ENCODE measurements at places on chromosomes 11 and 22.

GRCh38 chr11:94754335-94754734 lies 13.8 kb upstream of the AMOTL1 start:
- no peak for DNase-seq

- no peak for DNase-seq
These were observed 16.1 kb downstream of the TUB start for GRCh38 chr11:8097062-8097461.

DNA sequence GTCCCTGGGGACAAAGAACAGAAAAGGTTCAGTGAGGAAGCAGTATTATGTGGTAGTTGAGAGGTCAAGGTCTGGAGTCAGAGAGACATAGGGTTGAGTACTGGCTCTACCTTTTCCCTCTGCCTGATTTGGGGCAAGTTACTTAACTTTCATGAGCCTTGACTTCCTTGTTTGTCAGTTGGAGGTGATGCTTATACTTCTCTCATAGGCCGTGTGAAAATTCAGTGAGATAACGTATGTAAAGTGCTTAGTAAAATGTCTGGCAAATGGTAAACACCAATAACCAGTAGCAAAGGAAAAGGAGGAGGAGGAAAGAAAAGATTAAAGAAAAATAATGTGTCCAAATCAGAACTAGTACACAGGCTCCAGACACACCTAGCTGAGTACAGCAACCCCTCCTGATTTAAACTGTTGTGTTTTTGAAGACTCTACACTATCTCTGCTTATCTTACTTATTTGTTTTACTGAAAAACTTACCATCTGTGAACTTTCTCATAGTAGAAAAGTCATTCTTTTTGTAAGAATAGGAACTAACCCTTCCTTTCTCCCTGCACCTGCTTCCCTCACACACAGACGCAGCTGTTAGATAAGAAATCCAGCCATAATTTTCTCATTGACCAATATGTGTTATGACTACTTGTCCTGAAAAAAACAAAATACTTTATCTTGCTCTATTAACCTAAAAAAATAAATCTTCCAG lies 126.9 kb downstream of the CD44 start:
- DNase-seq, result no peak

GRCh38 chr11:65789230-65790103 lies 2.6 kb downstream of the OVOL1 start:
- DNase-seq, result no peak

Data from NCI-H524 (cell line).